ENCODE measurements at places on chromosomes 5 and 9.

DNA sequence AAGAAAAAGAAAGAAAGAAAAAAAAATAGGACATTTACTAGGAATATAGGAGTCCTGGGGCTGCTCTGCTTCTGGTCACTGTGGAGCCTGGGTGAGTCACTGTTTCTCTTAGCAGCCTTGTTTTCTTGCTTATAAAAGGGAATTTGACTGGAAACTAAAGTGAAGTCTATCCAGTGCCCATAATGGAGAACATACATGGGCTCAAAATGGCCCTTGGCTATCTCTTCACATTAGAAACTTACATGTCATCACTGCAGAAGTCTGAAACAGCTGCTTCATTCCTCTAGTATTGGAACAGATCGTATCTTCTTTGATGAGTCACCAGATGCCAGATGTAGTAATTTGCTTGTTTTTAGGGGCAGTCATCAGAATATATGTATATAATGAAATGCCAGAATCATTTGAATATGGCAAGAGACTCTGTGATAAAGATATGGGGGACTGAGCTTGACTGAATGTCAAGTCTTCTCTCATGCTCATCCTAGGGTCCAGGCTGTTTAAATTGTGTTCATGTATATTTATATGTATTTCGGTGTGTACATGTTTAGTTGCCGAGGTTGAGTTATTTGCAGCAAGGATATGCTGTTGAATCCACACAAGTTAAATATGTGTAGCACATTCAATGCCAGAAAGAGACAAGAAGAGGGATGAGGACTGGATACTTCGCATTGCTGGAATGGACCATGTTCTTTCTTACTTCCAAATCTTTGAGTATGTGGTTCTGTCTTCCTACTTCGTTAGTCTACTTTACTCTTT lies 56.7 kb downstream of the SGCD start:
- no peak for DNase-seq

GRCh38 chr5:1768283-1769000 lies 31.2 kb downstream of the MRPL36 start:
- DNase-seq, result no peak

GRCh38 chr5:106474066-106474465 lies 1196.7 kb downstream of the EFNA5 start:
- DNase-seq, result no peak

DNA sequence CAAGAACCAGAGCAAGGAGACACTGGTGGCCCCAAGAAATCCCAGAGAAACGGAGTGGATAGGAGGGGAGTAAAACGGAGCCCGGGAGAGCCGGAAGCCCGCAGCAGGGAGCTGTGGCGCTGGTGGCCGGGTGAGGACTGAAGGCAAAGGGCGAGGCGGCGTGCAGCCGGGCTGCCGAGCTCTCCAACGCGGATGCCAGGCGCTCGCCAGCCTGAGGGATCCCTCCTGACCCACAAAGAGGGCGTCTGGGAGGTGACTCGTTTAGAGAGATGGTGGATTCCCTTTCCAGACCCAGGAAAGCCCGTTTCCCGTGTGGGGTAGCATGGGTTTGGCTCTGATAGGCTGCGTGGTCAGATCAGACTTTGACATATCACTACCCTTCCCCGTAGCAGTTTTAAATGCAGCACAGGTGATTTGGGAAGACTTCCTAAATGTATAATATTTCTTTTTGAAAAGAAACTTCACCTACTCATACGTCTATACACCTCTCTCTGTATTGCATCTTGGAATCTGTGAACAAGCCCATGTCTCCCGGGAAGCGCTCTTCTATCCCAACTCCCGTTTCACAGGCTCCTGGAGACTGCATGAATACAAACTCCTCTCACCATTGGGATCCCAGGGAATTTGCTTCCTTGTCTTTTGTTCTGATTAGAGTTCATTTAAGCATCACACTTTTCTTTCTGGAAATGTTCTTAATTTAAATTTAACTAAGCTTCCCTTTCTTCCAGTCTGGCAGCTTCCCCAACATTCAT lies 158.1 kb downstream of the C9orf152 start:
- no peak for DNase-seq

- DNase-seq, result no peak
These were observed 160.4 kb upstream of the MPDZ start for GRCh38 chr9:13439685-13440476.

- DNase-seq, result no peak
These were observed 497.2 kb downstream of the MAT2B start for GRCh38 chr5:164002628-164003027.

GRCh38 chr5:179738742-179739141 lies 6.1 kb downstream of the MAML1 start:
- no peak for DNase-seq

- DNase-seq, result no peak
These were observed 541 bp upstream of the TBCA start for GRCh38 chr5:77776554-77777206.

DNA sequence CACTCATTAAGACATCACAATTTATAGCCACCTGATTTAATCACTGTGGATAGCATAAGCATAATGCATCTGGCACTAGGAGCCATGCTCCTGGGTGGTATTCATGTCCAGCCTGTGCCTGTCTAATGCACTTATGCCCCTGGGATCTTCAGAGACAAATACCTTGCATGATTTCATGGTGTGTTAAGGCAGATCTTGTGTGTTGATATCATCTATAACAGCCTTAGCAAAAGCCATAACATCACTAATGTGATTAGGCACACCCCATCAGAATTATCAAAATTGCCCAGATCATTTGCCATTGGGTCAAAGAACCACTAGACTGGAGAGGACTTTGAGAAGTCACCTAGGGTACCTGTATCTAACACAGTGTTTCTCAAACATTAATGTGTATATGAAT lies 43.7 kb upstream of the SELENOP start:
- no peak for DNase-seq

- DNase-seq, result no peak
These were observed 29.5 kb downstream of the RANBP3L start for GRCh38 chr5:36272136-36272690.

DNA sequence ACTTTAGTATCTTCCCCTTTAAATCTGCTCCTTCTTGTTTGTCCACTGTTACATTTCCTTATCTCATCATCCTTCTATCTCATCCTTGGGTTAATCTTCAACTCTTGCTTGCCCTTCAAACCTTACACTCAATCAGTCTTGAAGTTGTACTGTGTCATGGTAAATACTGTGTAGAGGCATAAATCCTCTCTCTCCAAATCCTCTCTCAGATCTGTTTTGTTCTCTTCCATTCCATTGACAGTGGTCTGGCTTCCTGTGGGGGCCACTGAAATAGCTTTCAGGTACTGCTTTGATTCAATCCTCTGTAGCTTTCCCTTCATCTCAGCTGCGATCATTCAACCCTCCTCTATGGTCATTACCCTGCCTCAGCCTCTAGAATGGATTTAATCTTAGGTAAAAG lies 104.0 kb downstream of the PLCXD3 start:
- DNase-seq, result no peak

DNA sequence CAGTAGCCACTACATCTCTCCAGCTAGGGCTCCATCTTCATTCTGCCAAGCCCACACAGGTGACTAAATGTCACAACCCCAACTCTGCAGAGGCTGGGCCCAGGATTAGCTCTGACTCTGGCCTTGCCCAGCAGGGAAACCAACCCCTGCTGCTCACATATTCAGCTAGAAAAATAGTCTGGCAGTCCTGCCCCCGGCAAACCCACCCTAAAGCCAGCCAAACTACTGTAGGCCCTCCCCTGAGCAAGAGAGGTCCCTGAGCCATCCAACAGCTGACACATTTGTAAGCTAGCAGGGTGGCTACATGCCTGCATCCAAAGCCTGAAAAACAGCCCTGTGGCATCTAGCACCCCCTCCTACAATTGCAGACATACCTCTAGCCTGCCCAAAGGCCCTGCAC lies 11.3 kb upstream of the HAVCR2 start:
- no peak for DNase-seq

DNA sequence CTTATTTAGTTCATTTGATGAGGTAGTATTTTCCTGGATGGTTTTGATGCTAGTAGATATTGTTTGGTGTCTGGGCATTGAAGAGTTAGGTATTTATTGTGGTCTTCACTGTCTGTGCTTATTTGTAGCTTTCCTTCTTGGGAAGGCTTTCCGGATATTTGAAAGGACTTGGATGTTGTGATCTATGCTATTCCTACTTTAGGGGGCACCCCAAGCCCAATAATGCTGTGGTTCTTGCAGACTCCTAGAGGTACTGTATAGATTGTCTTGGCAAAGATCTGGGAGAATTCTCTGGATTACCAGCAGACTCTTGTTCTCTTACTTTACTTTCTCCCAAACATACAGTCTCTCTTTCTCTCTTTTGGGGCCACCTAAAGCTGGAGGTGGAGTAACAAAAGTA lies 315.7 kb downstream of the MAT2B start:
- no peak for DNase-seq

GRCh38 chr9:109037946-109038715 lies 24.8 kb upstream of the CTNNAL1 start:
- DNase-seq, result no peak

DNA sequence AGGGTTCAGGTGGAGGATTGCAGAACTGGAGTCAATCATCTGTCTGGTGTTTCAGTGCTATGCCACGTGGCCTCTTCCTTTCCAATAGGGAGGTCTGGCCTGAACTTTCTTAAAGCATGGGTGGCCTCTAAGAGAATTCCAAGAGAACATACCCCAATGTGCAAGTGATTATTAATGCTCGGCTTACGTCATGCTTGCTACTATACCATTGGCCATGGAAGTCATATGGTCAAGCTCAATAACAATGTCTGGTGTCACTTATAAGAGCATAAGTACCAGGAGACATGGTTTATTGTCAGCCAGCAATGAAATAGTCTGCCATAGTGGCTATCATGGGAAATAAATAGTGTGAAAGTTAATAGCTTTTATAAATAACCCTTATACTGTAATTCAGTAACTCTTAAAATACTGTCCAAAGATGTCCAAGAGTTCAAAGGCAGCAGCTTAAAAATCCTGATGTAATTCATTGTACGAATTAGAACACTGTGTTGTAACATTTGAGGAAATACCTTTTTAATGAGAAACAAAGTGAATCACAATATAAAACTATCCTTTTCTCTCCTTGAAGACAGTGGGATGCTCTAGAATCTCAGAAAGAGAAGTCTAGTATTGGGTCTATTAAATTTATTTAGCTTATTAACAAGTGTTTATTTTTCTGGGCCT lies 355.4 kb upstream of the PRR16 start:
- DNase-seq, result no peak

DNA sequence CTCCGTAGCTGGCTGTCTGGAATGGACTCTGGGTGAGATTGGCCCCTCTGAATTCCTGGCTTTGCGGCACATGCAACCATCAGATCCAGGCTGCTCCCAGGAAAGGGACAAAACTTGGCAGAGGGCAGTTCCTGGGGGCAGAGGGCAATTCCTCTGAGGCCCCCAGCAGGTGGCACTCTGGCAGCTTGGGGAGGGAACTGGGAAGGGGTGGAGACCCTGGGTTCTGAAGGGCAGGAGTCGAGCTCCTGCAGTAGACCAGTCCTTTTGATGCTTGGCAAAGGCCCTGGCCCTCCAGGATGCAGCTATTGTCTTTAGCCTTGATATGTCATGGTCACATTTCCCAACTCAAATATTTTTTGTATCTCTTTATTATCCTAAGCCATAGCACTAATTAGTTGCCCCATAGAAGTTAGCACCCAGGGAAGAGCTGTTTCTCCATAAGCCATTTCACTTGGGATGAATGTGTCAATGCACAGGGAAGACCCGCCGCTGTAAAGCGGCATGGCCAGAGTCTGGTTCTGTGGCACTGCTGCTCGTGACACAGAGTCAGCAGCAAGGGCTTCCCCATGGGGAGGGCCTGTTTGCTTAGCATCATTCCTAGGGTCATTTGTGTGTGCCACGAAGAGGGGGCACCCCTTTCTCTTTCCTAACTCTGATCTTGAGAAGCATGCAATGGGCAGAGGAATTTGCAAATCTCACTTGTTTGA lies 51.2 kb upstream of the CDK20 start:
- DNase-seq, result no peak

GRCh38 chr5:133295520-133295919 lies 243.7 kb downstream of the HSPA4 start:
- no peak for DNase-seq

GRCh38 chr9:89738137-89738932 lies 133.5 kb downstream of the GADD45G start:
- no peak for DNase-seq

- DNase-seq, result no peak
These were observed 298.6 kb upstream of the MEF2C start for GRCh38 chr5:89181546-89181945.

- no peak for DNase-seq
These were observed 72.7 kb downstream of the MRPL36 start for GRCh38 chr5:1726956-1727355.

DNA sequence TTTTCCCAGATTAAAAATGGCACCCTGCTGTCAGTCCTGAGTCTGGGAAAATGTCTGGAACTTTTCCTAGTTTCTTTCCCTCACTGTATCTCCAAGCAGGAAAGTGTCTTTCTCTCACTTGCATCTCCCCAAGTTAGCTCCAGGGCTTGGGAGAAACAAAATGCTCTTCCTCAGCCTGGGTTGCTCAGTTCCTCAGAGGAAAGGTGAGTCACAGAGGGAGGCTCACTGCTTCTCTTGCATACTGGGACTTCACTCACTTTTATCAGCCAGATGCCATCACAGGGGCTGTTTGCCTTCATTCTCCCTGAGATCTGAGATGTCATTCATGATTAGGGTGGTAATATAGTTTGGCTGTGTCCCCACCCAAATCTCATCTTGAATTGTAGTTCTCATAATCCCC lies 519.9 kb downstream of the SEMA5A start:
- no peak for DNase-seq

- no peak for DNase-seq
These were observed 21.2 kb upstream of the PANK3 start for GRCh38 chr5:168600409-168600808.

DNA sequence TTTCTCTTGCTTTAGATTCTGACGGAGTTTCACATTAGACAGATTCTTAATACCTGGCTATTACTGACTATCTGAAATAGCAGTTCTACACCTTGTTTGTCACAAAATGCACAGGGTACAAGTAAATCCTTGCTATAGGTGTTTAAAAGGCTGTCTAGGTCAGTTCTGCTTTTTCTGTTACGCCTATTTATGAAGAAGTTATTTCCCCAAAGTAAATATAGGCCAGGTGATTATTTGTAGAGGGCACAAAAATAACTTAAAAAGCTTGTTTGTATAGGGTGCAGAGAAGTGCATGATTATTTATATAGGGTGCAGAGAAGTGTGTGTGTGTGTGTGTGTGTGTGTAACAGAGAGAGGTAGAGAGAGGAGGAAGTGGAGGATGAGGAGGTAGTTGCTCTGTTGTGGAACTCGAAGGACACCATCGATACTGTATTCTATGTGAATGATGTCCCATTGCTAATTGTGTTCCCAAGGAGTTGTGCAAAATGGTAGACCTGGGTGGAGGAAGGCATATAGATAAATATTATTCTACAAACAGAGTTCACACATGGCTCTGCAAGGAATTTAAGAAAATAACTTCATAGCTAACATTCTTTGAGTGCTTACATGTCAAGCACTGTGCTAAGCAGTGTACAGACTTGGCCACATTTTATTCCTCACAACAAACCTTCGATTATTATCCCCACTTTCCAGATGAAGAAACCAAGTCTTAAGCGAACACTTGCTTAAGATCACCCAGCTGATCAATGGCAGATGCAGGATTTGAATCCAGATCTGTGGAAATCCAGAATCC lies 96.3 kb upstream of the EQTN start:
- no peak for DNase-seq
